ENCODE measurements at places on chromosomes 12 and 14.

- H3K27ac ChIP-seq, result no peak overlapping the region
- DNase-seq, result no peak
- no peak overlapping the region for H3K4me3 ChIP-seq
- H3K36me3 ChIP-seq, result no peaks in the 10 kb centered on the region
- no peaks in the 10 kb centered on the region for H3K27me3 ChIP-seq
Observed at GRCh38 chr14:87613881-87614280, 379.1 kb downstream of the GALC start.

GRCh38 chr14:20400965-20401593 is 12.2 kb downstream of the TEP1 start:
- DNase-seq, result no peak
- H3K4me1 ChIP-seq, result peaks cover 22% of the 10 kb centered on the region
- no peaks in the 10 kb centered on the region for H3K27me3 ChIP-seq
- H3K4me3 ChIP-seq, result peak overlapping the region; percentile 13
- peaks cover 61% of the 10 kb centered on the region for H3K36me3 ChIP-seq
- peak overlapping the region; percentile 75 for H3K27ac ChIP-seq

- no peak overlapping the region for H3K27ac ChIP-seq
- no peaks in the 10 kb centered on the region for H3K36me3 ChIP-seq
- no peak overlapping the region for H3K4me3 ChIP-seq
- no peak for DNase-seq
Observed at GRCh38 chr14:94451091-94451771, 1.4 kb downstream of the SERPINA11 start.

GRCh38 chr12:117033382-117034221 is 65.6 kb downstream of the TESC start:
- H3K27ac ChIP-seq, result no peak overlapping the region
- no peaks in the 10 kb centered on the region for H3K36me3 ChIP-seq
- no peaks in the 10 kb centered on the region for H3K27me3 ChIP-seq
- no peak for DNase-seq
- no peaks in the 10 kb centered on the region for H3K4me1 ChIP-seq

All from activated T-helper 2 cell treated with anti-CD3 and anti-CD28 coated beads, Interferon-gamma antibody, Interleukin-2, Interleukin-4, amounts not matched to agents 10 μg/mL and 5 μg/mL and 100 μg/mL, durations not matched to agents 14 hours and 24 hours and 36 hours (primary cell).